ENCODE measurements at places on chromosomes 3 and 15.

DNA sequence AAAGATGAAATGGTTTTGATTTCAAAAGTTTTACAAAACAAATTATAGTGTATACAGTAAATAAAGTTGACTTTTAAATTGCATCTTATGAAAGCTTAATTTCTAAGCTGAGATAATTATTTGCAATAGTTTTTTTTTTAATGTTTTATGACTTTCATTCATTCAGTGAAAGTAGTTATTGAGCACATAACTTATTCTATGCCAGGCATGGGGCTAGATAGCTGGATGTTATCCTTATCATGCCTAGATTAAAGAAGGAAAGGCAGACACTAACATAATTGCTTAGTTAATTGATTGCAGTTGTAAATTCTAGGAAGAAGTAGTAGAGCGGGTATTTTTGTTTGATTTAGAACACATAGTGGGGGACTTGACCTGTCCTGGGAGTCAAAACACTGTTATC is 92.4 kb downstream of the FNDC3B start:
- DNase-seq: no peak

DNA sequence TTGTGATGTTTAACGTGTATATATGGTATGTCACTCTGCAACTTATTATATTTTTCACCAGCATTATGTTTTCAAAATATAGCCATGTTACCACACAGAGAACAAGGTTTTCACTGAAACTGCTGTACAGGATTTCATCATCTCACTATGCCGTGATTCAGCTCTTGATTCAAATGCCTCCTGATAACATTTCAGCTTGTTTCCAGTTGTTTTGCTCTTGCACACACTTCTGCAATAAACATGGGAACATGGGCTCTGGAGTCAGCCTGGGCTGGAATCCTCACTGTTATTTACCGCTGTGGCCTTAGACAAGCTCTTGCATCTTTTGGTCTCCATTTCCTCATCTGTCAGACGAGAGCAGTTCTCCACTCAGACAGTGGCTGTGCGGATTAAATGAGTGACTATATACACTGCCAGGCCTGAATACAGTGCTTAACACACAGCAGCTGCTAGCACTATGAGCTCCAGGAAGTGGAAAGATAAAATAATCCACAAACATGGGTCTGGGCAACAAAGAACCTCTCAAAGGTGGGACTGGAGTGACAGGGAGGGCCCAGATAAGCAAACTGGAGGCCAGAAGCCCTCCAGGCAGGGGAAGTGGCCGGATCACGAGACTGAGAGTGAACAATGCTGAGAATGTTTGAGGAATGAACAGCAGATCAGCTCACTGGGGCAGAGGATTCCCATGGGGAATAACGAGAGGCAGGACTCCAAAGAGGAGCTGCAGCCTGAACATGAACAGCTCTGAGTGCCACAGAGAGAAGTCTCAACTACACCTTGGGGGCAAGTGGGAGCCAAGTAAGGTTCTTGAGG is 17.7 kb downstream of the NTRK3 start:
- DNase-seq: no peak

DNA sequence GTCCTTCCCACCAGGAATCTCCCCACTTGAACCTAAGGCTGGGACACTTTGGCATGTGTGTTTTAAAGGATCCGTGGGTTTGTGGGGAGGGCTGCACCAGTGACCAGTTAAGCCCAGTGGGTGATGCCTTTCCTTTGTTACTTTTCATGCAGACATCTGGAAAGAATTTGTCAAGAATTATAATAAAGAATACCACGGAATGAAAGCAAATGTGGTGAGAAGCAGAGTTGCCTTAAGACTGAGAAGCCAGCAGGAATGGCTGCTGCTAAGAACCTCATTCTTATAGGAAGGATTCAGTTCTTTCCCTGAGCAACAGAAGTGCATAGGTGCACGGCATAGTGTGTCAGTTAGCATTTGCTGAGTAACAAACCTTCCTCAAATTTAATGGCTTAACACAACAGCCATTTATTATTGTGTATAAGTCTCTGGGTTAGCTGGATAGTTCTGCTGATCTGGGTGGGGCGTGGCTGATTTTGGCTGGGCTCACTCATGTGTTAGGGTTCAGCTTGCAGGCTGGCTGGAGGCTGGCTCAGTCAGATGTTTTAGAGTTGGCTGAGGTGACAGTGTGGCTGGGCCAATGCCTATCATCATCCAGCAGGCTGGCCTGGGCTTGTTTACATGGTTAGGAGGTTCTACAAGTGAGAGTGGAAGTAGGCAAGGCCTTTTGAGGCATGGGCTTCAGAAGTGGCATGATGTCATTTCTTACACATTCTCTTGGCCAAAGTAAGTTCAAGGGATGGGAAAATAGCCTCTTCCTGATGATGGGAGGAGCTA is 262.7 kb upstream of the CTDSPL start:
- DNase-seq: no peak

- DNase-seq: no peak
Observed at GRCh38 chr3:161389445-161390035, 18.2 kb upstream of the SPTSSB start.

DNA sequence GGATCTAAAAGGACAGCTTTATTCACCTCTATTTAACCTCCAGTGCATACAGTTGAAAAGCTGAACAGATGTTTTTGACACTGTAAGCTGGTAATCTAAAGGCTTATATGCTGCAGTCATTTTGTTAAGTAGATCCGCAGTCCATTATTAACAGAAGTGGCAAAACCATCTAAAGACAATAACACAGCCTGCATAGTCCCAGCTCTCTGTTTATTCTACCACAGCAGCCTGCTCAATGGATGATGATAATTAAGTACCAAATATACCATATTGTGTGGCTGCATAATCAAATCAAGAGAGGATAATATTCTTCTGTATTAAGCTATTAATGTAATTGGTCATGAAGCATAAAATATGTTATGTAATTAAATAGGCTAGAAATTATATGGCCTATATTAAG is 207.1 kb downstream of the MEIS2 start:
- DNase-seq: no peak

DNA sequence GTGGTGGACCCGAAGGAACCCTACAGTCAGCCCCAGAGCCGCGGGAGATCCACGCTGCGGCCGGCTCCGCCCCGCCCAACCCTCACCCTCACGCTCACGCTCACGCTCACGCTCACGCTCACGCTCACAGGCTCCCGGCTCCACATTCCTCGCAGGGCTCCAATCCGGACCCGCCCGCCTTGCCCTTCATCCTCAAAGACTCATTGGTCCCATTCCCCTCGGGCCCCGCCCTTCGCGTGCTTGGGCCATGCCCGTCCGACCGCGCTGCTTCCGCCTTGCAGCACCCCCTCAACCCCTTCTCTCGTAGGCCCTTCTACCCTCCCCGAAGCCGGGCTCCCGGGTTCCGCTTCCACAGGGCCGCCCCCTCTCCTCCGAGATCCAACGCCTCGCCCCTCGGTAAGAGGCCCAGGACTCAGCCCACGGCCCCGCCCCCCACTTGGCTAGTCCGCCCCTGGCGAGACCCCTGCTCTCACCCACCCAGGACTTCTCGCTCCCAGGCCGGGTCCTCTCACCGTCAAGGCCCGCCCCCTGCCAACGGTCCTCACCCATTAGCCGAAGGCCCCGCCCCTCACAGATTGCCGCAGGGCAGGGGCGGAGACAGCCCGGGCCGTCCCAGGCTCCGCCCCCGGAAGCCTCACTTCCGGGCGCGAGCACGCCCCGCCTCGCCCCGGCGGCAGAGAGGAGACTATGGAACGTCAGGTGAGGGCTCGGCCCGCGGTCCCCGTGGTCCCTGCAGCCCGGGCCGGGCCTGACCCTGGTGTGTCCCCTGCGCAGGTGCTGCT is at the start of gene APEH:
TSS of gene APEH (plus strand) at position 637 of the 782 bp plus-strand sequence. CDS start at position 688, 51 bp downstream.
- DNase-seq: peak; percentile 97

DNA sequence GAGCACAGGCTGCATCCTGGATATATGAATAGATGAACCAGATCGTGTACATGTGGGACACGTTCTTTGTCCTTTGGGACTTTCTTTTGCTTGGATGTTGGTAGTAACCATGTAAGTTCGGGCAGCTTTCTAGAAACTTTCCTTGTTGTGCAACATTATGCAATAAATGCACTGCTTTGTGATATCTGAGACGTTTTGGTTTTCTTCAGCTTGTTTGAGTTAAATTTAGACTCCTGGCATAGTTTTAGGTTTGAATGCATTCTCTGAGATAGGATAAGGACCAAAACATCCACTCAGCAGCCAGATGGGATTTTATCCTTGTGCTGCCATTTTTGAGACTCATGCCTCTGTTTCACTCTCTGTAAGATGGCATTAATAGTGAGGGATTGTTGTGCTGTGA is 158.9 kb downstream of the IGF1R start:
- no peak for DNase-seq

GRCh38 chr3:156859578-156859977 is 33.4 kb downstream of the LEKR1 start:
- DNase-seq: no peak

- no peak for DNase-seq
Observed at GRCh38 chr15:58377193-58377592, 54.6 kb upstream of the LIPC start.

DNA sequence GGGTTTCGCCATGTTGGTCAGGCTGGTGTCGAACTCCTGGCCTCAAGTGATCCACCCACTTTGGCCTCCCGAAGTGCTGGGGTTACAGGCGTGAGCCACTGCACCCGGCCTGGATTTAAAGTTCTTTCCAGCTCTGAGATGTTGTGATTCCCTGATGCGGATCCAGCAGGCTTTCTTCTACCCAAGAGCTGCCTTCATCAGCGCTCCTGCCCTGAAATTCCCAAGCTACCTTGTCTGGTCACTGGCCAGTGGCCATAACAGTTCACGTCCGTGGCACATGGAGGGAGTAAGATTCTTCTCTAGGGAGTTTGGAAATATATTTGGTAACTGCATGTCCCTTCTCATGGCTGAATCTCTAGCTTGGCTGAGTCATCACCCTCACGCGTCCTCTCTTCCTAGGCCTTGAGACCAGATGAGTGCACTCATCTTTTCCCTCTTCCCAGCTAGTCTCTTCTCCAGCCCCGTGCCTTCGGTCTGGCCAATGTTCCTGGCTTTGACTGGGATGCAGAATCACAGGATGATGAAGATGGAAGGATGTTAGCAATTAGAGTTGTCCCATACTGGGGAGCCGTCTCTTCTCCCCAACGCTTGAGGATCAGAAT is 29.8 kb upstream of the APOD start:
- no peak for DNase-seq

- DNase-seq: no peak
Observed at GRCh38 chr3:98573181-98573728, 20.2 kb downstream of the CPOX start.

All from cardiac septum (tissue), 1 donor.